ENCODE measurements at places on chromosomes 4 and X.

GRCh38 chrX:116238093-116238492 lies 67.5 kb downstream of the AGTR2 start:
- H3K4me1 ChIP-seq = no peaks in the 10 kb centered on the region
- no peak for DNase-seq
- no peak overlapping the region for H3K27ac ChIP-seq
- H3K36me3 ChIP-seq = no peaks in the 10 kb centered on the region
- no peak overlapping the region for H3K4me3 ChIP-seq
- no peaks in the 10 kb centered on the region for H3K27me3 ChIP-seq

DNA sequence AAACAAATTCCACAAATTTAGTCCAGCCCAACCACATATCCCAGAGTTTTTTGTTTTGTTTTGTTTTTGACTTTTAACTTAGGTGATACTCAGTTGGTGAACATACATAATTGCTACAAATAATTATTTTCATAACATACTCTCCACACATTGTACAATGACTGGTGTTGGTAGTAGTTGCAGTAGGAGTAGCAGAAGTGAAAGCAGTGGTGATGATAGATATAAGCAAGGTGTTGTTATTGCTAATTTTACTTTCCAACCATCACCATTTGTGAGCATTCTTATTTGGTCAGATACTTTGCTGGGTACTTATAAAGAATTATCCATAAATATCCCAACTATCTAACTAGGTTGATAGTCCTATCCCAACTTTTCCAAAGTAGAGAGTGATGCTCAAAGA lies 47.3 kb downstream of the ARHGAP24 start:
- H3K36me3 ChIP-seq = no peaks in the 10 kb centered on the region
- H3K27me3 ChIP-seq = no peaks in the 10 kb centered on the region
- no peak for DNase-seq
- H3K4me3 ChIP-seq = no peak overlapping the region
- H3K27ac ChIP-seq = no peak overlapping the region

DNA sequence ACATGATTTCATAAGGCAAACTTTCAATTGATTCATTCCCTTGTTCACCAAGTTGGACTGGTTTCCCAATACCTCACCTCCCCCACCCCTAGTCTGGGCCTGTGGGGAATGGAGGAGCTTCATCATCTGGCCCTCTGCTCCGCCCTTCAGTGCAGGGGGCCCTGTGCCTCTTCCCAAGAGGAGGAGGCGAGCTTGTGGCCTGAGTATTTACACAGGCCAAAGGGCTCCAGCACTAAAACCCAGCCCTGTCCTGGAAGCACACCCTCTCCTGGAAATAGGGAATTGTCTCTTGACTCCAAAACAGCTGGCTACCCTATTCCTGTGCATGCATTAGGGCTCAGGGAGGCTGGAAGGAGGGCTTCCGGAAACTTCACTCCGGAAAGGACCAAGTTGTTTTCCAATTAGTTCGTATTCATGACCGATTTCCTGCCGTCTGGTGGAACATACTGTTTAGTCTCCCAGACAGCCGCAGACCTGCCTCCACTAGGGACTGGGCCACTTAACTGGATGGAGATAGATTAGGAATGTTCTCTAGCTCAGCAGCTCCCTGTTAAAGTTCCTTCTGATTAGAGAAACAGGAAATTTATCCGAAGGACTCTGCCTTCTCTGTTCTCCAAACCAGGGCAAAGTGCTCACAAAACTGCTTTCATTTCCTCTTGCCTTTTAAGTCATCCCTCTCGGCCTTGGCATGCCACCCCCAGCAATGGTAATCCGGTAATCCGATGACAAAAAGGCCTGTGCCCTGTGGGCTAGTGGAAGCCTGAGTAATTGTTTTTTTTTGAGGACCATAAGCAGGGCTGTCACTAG lies 5.8 kb downstream of the SRPX2 start:
- no peaks in the 10 kb centered on the region for H3K36me3 ChIP-seq
- H3K4me1 ChIP-seq = peaks cover 82% of the 10 kb centered on the region
- no peaks in the 10 kb centered on the region for H3K27me3 ChIP-seq
- H3K27ac ChIP-seq = peak overlapping the region; percentile 97
- DNase-seq = peak; percentile 90

DNA sequence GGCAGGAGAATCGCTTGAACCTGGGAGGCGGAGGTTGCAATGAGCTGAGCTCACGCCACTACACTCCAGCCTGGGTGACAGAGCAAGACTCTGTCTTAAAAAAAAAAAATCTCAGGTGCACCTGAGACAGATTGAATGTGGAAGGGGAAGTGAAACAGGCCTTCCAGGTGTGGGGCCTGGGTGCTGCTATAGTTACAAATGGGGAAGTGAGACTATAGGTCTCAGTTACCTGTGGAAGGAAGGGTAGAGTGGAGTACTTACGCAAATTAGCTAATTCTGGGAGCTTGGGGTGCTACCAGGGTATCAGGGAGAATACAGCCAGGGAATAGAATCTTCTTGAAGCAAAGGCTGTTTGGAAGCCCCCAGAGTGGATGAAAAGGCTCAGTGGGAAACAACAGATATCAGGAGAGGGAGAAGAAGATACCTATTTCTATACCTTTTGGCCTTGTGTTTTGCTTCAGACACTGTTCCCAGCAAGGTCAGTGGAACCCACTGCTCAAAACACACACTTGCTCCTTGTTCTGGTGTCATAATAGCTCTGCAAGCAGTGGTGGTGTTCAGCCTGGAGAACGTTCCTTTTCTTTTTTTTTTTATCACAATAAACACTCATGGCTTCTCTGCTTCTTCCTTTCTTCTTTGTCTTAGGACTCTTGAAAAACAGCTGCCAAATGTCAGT lies 7.0 kb downstream of the CD38 start:
- H3K27ac ChIP-seq = no peak overlapping the region
- no peaks in the 10 kb centered on the region for H3K27me3 ChIP-seq
- H3K36me3 ChIP-seq = no peaks in the 10 kb centered on the region
- no peaks in the 10 kb centered on the region for H3K4me1 ChIP-seq
- no peak for DNase-seq

DNA sequence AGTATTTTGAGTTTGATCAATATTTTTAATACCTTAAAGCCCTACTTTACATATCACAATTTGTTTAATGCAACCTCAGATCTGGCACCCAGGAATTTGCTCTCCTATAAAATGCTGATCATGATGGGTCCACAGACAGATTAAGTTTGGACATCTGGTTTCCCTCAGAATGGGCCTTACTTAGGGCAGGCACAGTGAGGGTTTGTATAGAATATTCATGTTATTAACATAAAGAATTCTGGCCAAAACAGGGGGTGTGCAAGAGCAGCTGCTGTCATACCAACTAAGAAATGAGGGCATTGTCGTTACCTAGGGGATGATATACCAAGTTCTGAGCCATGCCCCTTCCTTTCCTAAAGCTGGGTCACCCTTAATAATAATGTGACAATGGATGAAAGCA lies 37.5 kb upstream of the CENPU start:
- peaks cover 2% of the 10 kb centered on the region for H3K36me3 ChIP-seq
- H3K27me3 ChIP-seq = no peaks in the 10 kb centered on the region
- H3K4me3 ChIP-seq = no peak overlapping the region
- H3K4me1 ChIP-seq = peaks cover 8% of the 10 kb centered on the region
- H3K27ac ChIP-seq = no peak overlapping the region
